Kidney tubule cell (primary cell): ENCODE measurements at places on chromosomes 6 and 20.

- DNase-seq, result no peak
Measured at GRCh38 chr6:10556589-10556988, 35.4 kb downstream of the GCNT2 start.

- no peak for DNase-seq
Measured at GRCh38 chr20:22836211-22836610, 198.9 kb upstream of the SSTR4 start.

DNA sequence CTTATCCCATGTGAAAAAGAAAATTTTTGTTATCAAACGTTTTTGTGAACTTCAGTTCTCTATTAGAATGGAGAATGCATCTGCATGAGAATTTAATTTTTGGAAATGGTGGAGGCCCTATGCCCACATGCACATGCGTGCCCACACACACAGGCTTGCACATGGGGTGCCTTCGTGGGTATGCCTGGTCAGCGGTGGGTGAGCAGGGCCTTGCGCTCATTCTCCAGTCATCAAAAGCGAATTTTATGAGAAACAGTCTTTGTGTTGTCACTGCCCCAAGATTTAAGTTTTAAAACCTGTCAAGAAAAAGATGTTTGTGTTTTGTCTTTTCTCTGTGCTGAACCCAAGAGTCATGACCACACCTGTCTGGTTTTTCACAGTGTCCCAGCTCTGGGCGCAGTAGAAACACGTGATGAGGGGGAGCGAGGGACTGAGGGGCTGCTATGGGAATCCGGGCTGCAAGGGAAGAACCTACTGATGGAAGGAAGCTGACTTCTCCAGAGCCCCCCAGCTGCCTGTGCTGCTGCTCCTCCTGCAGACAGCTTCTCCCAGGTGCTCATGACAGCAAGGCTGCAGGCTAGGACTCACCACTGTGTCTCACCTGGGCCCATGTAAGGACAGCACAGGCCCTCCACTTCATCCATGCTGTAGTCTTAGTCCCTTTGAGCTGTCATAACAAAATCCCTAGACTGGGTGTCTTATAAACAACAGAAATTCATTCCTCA, 153.6 kb downstream of the SYCP2 start:
- no peak for DNase-seq

- peak; percentile 83 for DNase-seq
Measured at GRCh38 chr6:33716379-33716778, 4.9 kb upstream of the UQCC2 start.

DNA sequence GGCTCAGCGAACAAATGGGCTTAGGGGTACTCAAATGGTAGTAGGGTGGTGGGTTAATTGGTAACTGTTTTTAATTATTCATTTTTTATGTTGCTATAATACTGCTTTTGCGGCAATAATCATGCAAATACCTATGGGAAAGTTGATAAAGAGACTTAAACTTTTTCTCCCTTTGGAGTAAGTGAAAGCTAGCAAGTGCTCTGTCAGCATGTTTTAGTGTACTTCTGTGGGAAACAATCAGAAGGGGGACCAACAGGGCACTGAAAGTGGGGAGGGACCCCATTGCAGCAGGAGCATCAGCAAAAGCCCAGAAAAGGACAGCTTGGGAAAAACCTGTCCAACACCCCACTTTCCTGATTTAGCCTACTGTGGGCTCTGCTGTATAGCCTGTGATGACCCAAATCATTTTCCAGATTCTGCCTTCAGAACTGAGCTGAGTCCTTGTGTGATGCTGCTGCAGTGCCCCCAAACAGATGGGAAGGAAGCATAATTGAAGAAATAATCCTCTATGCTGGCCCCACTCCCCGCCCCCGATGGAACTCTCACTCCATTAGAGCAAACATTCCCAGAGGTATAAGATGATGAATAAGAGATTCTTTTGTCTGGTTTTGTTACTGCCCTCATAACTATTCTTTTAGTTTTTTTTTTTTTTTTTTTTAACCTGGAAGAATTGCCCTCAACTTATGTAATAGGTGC, 322.8 kb downstream of the CD83 start:
- DNase-seq, result no peak

DNA sequence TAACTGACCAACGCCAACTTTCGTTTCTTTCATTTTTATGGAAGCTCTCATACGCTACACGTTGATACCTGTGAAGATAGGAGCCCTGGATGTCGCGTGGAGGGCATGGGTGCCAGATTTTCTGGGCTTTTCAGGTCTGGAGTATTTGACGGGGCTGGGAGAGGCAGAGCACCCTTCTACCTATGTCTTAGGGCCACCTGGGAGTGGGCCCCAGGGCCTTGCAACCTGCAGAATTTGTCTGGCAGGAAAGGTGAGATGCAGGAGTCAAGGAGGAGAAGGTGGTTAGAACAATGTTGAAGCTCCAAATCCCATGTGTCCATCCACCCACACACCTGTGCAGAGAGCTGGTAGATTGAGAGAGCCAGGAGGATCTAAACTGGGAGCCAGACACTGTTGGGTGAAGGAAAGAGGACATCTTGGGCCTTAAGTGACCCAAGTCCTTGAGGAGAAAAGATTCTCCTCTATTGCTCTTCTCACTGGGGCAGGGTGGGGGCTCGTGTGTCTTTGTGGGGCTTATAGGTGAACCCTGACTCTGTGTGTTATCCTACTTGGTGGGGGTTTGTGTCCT, 27.4 kb upstream of the PCMTD2 start:
- no peak for DNase-seq

- no peak for DNase-seq
Measured at GRCh38 chr6:48809245-48809644, 653.8 kb downstream of the MMUT start.

GRCh38 chr6:45732731-45733130, 282.9 kb downstream of the CLIC5 start:
- no peak for DNase-seq

DNA sequence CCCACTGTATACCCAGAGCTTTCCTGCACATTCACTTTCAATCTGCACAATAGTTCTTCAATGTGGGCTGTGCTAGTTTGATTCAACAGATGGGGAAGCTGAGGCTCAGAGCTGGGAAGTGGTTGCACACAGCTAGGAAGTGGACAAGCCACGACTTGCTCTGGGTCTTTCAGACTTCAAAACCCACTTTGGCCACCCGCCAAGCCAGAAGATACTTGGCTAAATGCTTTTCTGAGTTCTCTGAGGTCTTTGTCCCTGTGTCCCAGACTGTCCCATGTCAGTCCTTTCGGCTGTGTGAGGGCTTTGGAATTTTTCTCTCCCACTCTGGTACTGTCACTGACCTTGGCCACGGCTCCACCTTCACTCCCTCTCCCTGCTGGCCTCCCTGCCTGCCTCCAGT, 10.6 kb downstream of the PDYN start:
- no peak for DNase-seq

DNA sequence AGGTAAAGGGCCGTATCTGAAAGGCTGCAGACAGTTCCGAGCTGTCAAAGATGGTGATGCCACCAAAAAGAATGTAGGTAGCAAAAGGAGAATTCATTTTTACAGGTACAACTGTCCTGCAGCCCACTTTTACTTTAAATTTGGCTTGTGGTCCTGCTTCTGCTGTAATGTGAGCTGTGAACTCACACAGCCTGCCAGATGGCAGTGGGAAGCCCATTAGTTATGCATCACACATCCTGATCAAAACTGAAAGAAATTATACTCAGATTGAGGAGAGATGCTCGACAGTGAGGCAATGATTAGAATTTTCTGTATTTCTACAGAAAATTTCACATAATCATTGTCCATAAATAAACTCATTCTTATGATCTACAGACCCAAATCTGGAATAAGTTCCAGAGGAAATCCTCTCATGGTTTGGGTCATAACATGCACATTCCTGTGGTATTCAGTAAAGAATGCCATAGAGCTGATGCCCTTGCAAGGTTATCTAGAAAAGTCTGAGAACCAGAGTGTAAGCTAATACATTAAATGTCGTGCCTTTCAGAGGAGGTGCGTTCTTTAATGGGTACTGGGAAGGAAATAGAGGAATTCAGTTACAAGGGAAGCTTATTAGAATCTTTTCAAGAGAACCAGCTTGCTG, 23.9 kb upstream of the E2F3 start:
- DNase-seq, result peak; percentile 48

DNA sequence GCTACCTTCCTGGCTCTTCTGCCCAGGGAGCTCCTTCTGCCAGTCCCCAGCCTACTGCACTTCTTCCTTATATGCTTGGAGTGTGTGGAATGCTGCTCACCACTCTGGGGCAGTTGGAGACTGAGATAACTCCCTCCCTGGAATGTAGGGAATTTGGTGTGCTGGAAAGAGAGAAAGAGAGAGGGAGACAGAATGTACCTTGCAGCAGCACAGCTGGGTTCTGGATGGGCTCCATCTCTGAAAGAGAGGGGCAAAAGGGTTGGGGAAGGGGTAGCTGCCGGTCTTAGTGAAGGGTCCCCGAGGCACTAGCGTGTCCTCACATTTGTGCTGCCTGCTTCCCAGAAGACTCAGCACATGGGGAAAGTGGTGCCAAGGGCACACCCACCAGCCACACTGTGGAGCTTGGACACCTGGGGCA, 40.2 kb upstream of the DDR1 start:
- DNase-seq, result peak; percentile 75

GRCh38 chr6:85089255-85089654, 324.9 kb upstream of the TBX18 start:
- no peak for DNase-seq

DNA sequence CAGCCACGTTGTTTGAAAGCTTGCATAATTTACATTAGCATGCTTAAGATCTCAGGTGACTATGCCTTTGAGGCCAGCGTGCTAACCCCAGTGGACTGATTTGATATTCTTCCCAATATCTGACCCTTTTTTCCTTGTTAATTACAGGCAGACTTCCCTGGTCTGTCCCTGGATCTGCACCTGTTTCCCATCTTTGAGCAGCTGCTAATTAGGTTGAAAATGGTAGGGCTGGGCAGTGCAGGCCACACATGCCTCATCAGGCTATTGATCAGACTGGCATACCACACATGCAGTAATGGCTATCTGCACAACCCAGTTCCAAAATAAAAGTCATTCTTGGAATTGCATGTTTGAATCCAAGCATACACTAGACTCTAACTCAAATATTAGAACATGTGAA, 164.3 kb upstream of the TFAP2D start:
- DNase-seq, result no peak

DNA sequence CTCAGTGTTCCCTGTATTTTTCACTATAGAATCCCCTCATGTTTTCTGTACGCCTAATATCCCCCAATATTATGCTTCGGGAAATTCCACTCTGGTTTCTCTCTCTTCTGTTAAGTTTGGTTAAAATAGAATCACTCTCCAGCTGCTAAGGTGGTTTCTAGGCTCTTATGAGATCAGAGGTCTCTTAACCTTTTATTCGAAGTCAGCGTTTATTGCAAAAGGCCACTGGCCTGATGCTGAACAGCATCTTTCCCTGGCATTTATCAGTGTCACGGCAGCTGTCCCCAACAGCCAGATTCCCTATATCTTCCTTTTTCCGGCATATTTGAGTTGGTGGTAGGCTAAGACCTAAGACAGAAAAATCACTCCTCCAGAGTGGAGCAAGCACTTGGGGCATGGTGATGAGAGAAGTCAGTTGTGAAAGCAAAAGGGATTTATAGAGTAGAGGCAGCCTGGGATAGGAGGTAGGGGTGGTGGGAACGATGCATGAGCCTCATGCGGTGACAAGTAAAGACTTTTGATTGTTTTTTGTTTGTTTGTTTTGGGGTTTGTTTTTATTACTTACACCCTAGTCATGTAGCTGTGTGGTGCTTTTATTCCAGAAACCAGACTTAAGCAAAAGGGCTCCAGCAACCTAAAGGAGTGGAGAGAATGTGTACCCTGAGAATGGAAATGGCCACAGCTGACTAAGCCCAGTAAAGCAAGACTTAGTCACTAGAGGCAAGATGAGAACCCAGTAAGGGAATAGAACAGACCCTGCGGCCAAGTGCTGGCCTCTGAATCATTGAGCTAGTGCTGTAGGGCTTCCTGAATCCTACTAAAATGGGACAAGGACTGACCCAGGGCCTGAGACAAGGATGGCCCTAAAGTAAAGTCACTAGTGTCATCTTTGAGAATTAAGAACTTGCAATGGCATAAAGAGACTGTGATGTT, 233.0 kb upstream of the PRND start:
- peak; percentile 23 for DNase-seq

- DNase-seq, result peak; percentile 93
Measured at GRCh38 chr6:71333697-71334096, 45.1 kb downstream of the OGFRL1 start.

DNA sequence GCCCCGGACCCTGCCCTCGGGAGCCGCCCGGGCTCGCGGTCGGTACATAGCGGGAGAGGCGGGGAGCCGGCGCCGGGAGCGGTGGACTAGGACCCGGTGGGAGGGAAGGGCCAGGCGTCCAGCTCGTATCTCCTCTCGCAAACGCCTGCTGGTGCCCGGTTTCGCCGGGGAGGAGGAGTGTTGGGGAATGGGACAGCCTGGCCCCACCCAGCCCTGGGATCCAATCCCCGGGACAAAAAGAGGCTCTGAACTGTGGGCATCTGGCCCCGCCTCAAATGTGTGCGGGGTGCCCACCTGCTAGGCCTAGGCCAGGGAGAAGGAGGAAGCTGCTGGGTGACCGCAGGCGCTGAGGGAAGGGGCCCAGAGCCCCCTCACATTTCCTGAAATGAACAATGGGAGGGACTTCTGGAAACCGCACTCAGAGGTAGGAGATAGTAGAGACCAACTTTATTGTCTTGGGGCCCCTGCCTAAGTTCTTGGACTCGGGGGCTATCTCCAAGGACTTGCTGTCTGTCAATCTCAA, at the start of gene KCNK17:
TSS of gene KCNK17 (minus strand) at position 147 of the 523 bp plus-strand sequence. CDS start at position 48, 99 bp downstream.
- no peak for DNase-seq

DNA sequence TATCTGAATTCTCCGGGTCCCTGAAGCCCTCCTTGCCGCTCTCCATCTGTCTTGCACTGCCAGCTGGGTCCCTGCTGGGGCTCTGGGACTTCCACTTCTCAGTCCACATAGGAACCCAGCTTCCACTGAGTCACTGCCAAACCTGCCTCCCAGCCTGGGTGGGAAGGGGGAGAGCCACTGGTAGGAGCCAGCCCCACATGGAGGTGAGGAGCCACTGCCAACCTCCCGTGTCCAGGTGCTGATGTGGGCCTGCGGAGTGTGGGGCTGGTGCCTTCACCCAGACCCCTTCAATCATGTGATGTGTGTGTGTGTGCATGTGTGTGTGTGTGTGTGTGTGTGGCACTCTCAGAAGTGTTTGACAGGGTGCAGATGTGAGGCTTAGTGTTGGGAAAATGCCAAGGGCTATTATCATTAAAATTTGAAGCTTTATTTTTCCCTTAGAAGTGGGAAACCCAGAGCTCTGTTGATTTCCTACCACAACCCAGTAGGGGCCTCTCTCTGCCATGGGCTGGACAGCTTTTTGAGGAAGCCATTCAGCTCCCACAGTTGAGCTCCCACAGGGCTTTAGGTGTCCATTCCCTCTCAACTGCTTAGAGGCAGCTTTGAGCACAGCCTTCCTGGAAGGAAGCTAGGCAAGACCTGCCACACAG, 9.3 kb upstream of the SGK2 start:
- DNase-seq, result no peak

DNA sequence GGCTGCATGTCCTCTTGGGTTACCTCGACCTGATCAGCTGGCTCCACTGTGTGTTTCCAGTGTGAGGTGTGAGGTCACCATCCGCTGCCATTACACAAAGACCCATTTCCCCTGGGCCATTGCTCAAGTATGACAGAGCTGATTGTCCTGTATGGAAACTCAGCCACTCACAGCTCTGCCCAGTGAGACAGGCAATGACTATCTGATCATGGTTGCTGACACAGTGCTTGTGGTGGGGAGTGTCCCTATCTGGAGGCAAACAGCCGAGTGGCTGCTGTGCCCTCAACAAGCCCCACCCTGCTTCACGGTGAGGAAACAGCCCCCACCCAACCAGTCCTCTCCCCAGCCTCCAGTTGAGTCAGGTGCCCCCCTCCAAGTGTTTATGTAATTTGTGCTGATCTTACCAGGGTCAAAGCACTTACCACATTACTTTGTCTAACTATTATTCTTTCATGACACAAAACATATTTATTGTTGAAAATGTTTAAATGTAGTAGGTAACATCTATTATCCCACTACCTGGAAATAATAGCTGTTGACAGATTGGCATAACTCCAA, 11.7 kb upstream of the MAPK13 start:
- peak; percentile 70 for DNase-seq
